ENCODE measurements at places on chromosomes 2 and 18.

DNA sequence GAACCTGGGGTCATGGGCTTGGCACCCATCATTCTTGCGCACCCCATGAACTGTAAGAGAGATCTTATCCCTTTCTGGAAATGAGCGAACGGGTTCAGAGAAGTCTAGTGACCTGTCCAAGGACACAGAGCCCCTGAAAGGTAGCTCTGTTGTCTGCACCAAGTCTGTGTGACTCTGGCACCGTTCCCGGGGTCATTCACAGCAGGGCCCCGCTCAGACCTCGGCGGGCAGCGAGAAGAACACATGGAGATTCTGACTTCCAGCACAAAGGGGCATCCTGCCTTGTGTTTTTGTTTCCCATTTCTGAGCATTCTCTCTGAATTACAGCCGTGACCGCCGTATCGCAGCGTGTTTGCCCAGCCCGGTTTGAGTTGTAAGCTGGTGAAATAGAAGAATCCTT is 231.7 kb downstream of the KLHL29 start:
- no peak for DNase-seq

GRCh38 chr2:171615069-171615468 is 72.2 kb upstream of the DYNC1I2 start:
- DNase-seq: no peak

DNA sequence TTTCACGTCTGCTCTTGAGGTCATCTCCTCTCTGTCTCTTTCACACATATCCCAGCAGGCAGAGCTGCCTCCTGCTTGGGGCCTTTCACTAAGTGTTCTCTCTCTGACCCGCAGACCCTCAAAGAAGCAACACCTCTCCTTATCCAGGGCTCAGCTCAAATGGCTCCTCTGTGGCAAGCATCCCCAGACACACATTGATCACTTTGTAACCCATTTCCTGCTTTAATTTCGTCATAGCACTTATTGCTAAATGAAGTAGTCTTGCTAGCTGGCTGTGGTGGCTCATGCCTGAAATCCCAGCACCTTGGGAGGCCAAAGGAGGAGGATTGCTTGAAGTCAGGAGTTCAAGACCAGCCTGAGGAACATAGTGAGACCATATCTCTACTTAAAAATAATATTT is 41.4 kb downstream of the SGPP2 start:
- DNase-seq: no peak

- no peak for DNase-seq
Observed at GRCh38 chr2:102250278-102250821, 61.0 kb upstream of the IL1RL1 start.

DNA sequence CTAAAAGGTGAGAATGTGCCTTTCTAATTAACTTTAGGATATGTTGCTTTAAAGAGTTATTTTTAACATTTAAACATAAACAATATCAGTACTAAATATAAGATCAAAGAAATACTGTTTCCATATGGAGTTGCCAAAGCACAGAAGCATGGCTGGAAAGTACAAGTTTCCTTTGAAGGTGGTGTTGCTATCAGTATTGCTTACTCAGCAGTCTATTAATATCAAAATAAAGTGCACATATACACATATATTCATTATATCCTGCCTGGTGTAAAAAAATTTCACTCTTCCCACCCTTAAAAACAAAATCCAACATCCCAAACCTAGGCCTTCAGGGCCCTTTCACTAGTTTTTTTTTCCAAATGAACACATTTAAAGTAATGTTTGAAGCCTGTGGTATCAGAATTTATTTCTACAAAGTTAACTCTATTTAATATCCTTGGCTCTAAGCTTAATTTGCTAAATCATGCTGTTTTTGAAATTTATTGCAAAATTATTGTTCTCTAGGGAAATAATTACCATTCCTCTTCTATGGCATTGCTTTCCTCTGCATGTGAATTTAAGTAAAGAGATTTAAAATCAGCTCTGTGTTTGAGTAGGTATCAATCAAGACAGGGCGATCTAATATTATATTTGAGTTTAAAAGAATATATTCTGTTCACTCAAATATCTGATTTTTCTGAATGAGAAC is 192.7 kb upstream of the MEIS1 start:
- DNase-seq: no peak

GRCh38 chr2:17947113-17947512 is 68.6 kb downstream of the KCNS3 start:
- DNase-seq: no peak

DNA sequence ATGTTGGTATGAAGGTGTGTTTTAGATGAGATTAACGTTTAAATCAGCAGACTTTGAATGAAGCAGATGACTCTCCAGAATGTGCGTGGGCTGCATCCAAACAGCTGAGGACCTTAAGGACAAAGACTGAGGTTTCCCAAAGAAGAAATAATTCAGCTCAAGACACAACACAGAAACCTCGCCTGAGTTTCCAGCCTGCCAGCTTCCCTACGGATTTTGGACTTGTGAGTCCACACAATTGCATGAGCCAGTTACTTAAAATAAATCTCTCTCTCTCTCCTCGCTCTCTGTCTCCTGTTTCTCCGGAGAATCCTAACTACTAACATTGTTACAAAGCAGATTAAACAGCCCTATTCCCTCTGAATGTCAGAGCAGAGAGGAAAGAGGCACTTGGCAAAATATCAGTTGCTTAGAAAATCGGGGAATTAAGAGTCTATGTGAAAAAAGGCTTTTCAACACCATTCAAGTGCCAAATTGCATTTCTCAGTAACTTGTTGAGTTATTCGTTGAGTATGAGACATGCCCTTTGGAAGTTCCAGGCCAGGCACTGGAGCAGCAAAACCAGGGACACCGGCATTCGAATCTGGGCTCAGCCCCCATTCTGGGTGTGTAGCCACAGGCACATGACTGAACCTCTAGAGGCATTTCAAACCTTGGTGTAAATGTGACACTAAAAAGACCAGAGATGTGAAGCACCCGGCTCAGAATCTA is 174.6 kb upstream of the PID1 start:
- DNase-seq: no peak

Measured in activated gamma-delta T cell treated with anti-CD3 and anti-CD28 coated beads, Interleukin-2, amount 50 U/mL, for 16 hours (primary cell).